ENCODE measurements at places on chromosomes 6 and 20.

- no peak for DNase-seq
Measured at GRCh38 chr20:8693709-8694108, 375.2 kb upstream of the PLCB4 start.

- no peak for DNase-seq
Measured at GRCh38 chr6:14258695-14259593, 141.4 kb downstream of the CD83 start.

DNA sequence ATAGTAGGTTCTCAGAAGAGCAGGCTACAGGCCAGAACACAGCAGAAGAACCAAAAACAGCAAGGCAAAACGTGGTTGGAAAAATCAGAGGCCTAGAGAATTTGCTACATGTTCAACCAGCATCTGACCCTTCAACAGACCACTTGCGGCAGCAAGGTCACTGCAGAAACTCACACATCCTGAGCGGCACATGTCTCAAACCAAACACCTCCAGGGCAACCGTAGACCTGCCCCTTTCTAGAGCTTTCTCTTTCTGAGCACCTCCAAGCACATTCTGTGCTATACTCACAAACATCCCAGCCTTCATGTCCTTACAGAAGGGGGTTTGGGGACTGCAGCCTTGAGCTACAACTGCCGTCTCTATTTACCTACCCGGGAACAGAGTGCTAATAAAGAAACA is 52.6 kb downstream of the GFOD1 start:
- no peak for DNase-seq

- no peak for DNase-seq
Measured at GRCh38 chr20:59013031-59013951, 5.9 kb upstream of the TUBB1 start.

GRCh38 chr20:58584881-58585752 is 66.0 kb upstream of the STX16 start:
- no peak for DNase-seq

- DNase-seq = no peak
Measured at GRCh38 chr6:25704001-25704400, 50.5 kb upstream of the SLC17A4 start.

Data from stimulated activated CD4-positive, alpha-beta T cell treated with anti-CD3 and anti-CD28 coated beads, Interleukin-2, amount 100 ng/mL, for 48 hours (primary cell).